Dermis microvascular lymphatic vessel endothelial cell (primary cell): ENCODE measurements at places on chromosomes 1 and 21.

GRCh38 chr1:156421939-156422601, 53.1 kb downstream of the RHBG start:
- no peak for DNase-seq

GRCh38 chr1:94947437-94947836, 20.5 kb upstream of the CNN3 start:
- no peak for DNase-seq

GRCh38 chr21:41778930-41779600, 12.2 kb upstream of the RIPK4 start:
- DNase-seq, result no peak

DNA sequence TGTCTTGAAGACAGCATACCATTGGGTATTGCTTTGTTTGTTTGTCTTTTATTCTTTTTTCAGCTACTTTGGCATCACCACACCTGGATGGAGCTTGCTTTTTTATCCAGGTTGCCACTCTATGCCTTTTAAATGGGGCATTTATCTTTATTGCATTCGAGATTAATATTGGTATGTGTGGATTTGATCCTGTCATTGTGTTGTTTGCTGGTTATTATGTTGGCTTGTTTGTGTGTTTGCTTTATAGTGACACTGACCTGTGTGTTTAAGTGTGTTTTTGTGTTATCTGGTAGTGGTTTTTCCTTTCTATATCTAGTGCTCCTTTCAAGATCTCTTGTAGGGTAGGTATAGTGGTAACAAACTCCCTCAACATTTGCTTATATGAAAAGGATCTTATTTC, 24.9 kb upstream of the KCNH1 start:
- no peak for DNase-seq

DNA sequence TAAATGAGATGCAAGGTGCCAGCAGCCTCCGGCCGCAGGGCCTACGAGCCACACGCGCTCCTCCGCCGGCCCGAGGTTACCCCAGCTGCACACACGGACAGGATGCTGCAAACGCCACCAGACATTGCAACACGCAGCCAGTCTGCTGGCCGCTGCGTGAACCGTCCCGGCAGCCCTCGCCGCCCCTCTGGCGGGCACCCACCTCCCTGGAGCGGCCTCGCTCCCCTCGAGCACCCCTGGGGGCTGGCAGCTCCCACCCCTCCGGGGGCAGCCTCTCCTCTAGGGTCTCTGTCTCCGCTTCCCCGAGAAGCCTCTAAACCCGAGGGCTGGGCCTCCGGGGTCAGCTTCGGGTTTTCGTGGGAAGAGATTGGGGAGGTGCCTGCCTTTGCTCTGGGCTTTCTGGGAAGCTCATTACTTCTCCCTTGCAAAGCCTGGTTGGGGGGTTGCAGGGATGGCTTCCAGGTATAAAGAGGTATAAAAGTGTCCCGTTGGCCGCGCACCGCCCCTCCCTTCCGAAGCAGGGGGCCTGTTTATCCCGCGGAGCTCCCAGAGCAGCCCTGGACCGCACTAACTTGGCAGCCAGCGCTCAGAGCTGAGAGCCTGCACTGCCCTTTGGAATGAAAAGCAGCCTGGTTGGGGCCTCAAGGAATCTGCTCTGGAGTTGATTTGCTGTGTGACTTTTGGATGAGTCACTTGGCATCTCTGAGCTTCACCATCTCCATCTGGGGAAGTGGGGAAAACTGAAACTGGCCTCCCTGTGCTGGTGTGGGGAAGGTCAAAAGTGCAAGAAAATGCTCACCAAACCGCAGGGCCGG, 21.8 kb downstream of the DHRS3 start:
- DNase-seq, result peak; percentile 90

DNA sequence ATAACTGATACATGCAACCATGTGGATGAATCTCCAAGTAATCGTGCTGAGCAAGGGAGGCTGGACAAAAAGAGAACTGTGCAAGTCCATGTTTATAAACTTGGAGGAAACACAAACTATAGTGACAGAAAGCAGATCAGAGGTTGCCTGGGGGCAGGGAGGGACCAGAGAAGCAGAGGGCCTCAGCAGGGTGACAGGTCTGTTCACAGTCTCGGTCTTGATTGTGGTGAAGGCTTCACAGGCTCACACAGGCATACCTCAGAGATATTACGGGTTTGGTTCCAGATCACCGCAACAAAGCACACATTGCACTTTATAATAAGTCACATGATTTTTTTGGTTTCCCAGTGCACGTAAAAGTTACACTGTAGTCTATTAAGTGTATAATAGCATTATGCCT, 28.5 kb downstream of the ACOT7 start:
- DNase-seq, result no peak

DNA sequence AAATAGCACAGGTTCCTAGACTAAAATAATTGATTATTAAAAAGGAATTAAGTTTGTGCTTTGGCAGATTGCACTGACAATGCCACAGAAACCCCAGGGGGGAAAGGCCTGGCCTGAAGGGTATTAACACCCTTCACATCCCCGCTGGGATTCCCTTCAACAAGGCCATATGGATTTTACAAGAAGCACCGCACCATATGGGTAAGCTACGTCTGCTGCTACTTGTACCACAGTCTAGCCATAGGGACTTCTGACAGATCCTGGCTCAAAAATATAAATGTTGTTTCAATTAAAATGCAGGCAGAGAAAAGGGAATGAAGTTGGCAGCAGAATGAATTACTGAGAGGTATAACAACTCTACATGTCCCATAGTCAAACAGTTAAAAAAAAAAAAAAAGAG, 101.0 kb downstream of the DENND1B start:
- DNase-seq, result no peak

- DNase-seq, result peak; percentile 12
These were observed 5.0 kb upstream of the ACOT11 start for GRCh38 chr1:54542962-54543539.

- DNase-seq, result no peak
These were observed 8.3 kb downstream of the WARS2 start for GRCh38 chr1:119132179-119132578.

DNA sequence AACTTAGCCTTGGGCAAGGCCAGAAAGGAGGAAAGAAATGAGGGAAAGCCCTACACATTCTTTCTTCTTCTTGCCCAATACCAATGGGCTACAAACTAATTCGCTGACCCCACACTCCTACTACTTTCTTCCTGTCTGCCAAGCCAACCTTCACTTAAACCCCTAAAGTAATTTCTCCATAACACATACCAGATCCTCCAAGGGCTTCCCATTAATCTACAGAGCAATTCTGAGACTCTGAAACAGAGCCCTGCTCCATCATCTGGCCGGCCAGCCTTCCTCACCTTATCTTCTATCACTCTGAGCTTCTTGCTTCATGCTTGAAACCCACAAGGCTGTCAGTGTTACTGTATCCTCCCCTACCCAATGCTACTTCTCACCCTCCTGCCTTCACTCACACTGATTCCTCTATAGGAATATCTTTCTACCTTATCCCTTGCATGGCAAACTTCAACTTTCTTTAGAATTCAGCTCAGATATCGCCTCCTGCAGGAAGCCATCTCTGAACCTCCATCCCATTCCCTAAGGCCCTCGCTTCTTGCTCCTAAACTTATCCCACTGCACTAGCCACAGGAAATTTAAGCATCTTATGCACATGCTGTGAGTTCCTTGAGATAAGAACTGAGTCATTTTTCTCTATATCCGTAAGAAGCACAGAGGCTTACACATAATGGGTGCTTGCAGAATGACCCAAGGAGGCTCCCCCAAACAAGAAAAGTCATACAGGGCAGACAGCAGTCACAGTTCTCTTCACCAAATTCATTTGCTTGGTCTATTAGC, 81.9 kb downstream of the JAK1 start:
- DNase-seq, result no peak

- no peak for DNase-seq
These were observed 683 bp upstream of the EFNA4 start for GRCh38 chr1:155062702-155063411.

DNA sequence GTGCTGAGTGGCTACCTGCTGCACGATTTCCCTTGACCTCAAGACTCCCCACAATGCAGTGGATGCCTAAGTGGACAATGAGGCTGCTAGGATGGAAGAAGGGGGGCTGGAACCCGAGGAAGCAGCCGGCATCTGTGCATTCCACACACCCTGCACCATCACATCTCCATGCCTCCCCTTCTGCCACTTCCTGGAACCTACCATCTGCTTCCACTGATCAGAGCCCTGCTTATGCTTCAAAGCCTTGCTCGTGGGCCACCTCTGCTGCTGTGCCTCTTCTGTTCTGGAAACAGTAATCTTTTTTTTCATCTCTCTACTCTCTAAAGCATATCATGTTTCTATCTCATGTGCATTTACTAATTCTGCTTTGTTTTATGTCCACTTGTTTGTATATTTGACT, 66.2 kb upstream of the WDR26 start:
- DNase-seq, result no peak

- DNase-seq, result no peak
These were observed 100.3 kb downstream of the SCCPDH start for GRCh38 chr1:246824541-246824940.

GRCh38 chr1:27077968-27078367, 65.3 kb upstream of the TENT5B start:
- no peak for DNase-seq

DNA sequence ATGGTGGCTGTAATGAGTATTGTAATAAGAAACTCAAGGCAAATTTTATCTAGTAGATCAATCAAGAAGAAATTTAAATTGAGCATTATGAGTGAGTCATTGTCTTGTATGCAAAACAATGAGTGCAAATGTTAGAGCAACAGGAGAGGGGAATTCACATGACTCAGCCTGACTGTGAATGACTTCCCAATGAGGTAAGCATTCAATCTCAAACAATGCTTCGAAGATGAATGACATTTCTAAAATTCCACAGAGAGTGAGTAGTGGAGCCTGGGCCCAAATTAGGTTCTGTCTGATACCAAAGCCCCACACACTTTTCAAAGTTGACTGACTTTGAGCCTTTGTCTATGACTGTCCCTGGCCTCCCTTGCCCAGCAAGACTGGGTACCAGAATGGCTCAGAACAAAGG, 738.0 kb downstream of the PTPRU start:
- peak; percentile 73 for DNase-seq

DNA sequence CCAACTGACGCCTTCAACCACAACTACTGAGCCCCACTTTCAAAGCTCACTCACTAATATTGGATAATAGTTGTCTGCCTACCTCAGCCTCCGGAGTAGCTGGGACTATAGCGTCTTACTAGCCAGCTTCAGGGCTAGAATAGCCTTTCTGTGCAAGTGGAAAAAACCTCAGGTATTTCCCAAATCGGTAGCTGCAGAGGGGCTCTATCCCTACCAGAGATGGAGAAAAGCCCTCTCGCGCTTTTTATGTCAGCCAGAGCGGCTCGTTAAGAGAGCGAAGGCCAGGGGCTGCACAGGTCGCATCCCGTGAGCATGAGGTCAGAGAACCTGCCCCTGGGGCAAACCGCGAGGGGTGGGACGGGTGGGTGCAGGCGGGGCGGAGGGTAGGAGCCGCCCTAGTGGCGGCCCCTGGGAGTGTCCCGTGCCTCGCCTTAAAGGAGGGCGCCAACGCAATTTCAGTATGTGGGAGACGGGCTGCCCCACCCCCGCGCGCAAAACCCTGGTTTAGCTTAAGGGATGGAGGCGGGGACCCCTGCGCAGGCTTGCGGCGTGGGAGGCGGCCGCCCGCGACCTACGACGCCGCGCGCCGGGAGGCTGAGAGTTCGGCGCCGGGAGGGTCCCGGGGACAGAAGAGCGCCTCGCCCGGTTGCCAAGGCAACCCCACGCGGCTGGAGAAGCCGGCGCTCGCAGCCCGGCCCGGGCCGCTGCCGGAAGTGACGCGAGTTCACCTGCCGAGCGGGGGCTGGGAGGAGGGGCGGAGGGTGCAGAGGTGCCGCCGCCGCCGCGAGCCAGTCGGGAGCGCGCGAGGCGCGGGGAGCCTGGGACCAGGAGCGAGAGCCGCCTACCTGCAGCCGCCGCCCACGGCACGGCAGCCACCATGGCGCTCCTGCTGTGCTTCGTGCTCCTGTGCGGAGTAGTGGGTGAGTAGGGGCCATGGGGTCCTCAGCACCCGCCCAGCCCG, at the start of gene CXADR:
Gene CXADR, plus strand, starts transcription at position 791 of the 961 bp plus-strand sequence. Its CDS starts 87 bp downstream, at position 878.
- DNase-seq, result peak; percentile 59

DNA sequence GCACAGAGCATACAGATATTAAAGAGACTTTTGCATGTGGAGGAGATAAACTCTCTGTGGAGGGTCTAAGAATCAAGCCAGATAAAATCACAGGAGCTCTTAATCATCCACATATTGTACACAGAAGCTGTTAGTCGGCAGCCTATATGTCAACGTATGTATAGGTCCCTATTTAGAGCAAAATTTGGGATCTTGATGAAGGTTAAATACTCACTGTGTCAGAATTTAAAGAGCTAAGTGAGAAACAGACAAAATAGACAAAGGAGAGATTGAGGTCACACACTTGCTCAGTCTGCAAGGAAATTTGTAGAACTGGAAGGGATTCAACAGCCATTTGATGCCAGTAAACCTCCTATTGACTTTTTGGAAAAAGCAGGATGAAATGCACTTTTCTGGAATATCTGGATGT, 4.1 kb upstream of the IRF2BP2 start:
- no peak for DNase-seq

DNA sequence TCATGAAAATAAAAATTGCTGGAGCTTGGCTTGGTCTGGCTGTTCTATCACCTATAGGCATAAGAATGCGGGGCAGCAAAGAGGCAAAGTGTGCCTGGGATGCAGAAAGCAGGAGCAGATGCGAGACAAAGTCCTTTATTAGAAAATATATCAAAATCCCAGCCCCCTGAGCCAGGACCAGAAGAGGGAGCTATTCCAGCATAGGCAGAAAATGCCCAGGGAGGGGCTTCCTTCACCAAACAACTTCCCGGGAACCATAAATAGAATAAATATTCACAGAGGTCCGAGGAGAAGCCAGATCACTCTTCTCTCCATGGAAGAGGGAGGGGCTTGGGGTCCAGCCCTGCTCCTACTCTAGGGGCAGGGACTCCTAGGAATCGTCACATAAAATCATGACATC, 5.0 kb downstream of the PPOX start:
- DNase-seq, result no peak

DNA sequence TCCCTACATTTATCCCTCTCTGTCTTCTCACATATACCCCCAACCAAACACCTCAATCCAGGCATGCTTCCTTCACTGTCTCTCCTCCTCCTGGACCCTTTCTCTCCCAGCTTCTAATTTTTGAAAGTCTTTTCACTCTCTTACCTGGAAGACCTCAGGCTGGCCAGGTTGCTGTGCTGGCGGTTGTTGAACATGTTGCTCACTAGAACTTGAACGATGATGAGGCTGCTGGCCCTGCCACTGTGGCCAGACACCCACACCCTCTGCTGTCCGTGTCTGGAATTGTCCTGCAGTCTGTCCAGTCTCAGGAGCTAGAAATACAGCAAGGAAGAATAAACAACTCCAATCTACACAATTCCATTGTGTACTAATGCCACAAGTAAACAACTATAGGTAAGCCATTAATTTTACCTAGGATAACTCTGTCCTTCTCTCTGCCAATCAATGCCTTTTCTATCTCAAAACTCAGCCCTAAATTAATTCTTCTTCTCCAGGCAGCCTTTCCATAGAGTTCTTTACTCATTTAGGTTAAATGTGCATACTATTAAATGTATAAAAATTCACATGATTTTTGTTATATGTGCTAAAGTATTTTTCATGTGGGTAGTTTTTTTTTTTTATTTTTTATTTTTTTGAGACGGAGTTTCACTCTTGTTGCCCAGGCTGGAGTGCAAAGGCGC, 5.1 kb upstream of the CTSK start:
- DNase-seq, result peak; percentile 81
